ENCODE measurements at places on chromosomes 4 and X.

- DNase-seq: no peak
Observed at GRCh38 chr4:122379239-122379638, 428 bp downstream of the ADAD1 start.

DNA sequence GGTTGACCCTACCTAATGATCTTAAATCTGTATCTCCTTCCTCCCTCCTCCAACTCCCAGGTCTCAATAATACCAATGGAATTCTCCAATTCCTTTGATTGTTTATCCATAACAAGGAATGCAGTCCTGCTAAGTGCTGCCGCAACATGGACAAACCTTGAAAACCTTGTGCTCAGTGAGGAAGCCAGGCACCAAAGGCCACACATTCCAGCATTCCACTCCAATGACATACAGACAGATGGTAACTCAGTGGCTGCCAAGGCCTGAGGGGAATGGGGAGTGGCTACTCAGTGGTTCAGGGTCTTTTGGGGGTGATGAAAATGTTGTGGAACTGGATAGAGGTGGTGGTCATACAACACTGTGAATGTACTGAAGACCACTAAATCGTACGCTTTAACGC, 10.4 kb downstream of the HAUS7 start:
- no peak for DNase-seq

GRCh38 chr4:145557720-145558119, 61.5 kb upstream of the MMAA start:
- DNase-seq: no peak

GRCh38 chrX:131970347-131970746, 52.8 kb upstream of the STK26 start:
- DNase-seq: no peak

DNA sequence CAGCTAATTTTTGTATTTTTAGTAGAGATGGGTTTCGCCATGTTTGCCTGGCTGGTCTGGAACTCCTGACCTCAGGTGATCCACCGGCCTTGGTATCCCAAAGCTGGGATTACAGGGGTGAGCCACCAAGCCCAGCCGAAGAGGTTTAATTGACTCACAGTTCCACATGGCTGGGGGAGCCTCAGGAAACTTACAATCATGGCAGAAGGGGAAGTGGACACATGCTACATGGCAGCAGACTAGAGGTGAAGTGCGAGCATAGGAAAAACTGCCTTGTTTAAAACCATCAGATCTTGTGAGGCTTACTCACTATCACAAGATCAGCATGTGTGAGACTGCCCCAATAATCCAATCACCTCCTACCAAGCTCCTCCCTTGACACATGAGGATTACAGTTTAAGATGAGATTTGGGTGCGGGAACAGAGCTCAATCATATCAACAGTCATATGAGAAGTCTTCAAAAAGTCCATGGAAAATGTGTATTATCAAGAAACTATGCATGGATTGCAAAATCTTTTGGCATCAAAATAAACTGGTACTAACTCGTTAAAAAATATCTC, 25.8 kb upstream of the RPL39 start:
- DNase-seq: no peak

- no peak for DNase-seq
Observed at GRCh38 chrX:3501833-3502535, 155.5 kb upstream of the MXRA5 start.

GRCh38 chrX:68833448-68833805, 4.6 kb downstream of the EFNB1 start:
- no peak for DNase-seq

GRCh38 chr4:156705311-156705710, 266.3 kb downstream of the PDGFC start:
- DNase-seq: no peak

DNA sequence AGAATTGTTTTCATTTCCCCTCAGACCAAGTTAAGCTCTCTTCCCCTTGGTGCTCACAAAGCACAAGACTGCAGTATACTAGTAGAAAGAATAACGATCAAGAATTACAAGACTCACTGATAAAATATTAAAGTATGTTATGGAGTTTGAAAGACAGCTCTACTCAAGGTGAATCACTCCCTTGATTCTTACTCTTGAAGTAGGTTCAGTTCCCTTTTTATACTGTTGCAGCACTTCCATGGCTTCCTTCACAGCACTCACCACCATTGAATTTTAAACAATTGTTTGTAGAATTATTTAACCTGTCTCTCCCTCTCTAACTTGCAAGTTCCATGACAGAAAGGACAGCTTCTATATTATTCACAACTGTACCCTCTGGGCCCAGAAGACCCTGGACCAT, 42.2 kb downstream of the CASK start:
- no peak for DNase-seq

DNA sequence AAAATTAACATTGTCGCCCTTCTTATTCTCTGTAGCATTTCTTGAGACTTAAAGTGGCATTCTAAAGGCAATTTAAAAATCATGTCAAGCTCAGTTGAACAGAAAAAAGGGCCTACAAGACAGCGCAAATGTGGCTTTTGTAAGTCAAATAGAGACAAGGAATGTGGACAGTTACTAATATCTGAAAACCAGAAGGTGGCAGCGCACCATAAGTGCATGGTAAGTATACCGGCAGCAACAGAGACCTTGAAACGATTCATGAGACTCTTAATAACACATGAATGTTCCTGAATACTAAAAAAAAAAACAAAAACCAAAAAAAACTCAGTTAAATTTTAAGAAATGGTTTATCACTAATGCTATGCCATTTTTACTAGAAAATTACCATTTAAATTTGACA, 82.4 kb upstream of the HPRT1 start:
- no peak for DNase-seq

- DNase-seq: no peak
Observed at GRCh38 chr4:169256856-169257761, 13.6 kb downstream of the SH3RF1 start.

GRCh38 chr4:10659251-10659650, 25.3 kb downstream of the CLNK start:
- no peak for DNase-seq

- DNase-seq: no peak
Observed at GRCh38 chrX:38699696-38700095, 101.6 kb upstream of the MID1IP1 start.

- DNase-seq: no peak
Observed at GRCh38 chrX:148049441-148049840, 68.3 kb downstream of the FMR1NB start.

DNA sequence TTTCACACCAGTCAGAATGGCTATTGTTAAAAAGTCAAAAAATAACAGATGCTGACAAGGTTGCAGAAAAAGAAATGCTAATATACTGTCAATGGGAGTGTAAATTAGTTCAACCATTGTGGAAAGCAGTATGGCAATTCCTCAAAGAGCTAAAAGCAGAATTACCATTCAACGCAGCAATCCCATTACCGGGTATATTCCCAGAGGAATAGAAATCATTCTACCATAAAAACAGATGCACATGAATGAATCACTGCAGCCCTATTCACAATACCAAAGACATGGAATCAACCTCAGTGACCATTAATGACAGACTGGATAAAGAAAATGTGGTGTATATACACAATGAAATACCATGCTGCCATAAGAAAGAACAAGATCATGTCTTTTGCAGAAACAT, 243.0 kb downstream of the STPG2 start:
- DNase-seq: no peak

DNA sequence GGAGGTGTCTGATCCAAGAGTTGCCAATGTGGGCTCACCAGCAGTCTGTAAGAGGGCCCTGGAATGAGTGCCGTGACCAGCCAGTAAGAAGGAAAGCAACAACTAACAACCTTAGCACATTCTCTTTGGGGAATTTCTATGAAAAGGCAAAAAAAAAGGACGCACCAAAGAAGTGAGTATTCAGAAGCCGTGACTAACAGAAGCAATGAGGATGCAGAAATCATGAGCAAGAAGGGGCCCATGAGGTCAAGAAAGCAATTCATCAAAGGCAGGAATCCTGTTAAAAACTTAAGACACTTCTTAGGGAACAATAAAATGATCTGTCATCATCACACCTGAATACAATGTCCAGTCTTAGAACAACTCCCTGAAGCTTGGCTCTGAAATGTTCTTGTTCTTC, 260.5 kb downstream of the RAPGEF2 start:
- DNase-seq: no peak

- DNase-seq: no peak
Observed at GRCh38 chr4:26300314-26301307, 20.2 kb upstream of the RBPJ start.

DNA sequence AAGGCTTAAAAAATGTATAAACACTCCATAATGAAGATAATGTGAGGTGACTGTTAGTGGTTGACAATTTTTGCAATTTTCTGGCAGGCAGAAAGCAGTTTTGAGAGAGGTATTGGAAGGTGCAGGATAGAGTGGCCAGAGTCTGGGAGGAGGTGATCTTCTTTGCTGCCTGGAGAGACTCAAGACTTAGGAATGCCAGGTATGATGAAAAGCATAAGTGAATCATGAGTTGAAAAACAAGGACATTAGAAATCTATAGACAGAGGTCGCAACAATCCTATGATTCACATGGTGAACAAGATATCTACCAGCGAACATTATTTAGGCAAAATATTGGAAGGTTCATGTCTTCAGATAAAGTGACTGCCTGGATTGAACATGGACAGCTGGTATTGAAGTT, 118.5 kb downstream of the CFAP299 start:
- DNase-seq: no peak

GRCh38 chrX:132795181-132795580, 163.2 kb downstream of the HS6ST2 start:
- no peak for DNase-seq

DNA sequence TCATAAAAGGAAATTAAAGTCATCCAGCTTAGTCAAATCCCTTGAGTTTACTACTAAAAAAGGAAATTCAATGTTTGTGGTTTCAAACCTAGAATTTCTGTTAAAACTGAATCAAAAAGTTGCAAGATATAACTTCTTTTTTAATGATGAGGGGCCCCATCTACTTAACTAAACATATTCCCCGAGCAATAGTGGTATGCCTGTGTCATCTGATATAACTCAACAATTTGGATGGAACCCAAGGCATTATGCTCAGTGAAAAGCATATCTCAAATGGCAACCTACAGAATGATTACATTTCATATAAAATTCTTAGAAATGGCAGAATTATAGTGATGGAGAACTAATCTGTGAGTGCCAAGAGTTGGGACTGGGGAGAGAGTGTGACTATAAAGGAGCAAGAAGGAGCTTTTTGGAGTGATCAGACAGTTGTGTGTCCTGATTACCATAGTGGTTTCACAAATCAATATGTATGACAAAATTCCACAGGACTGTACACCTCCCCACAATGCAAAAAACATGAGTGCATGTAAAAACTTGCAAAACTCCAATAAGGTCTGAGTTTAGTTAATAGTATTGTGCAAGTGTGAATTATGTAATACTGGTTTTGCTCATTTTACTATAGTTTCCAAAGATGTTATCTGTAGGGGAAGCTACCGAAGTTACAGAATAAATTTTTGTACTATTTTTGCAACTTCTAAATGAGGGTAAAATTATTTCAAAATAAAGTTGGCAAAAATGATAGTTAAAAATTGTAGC, 323.2 kb downstream of the ARHGAP24 start:
- DNase-seq: no peak

GRCh38 chr4:87122252-87122651, 98.2 kb downstream of the KLHL8 start:
- no peak for DNase-seq

GRCh38 chrX:20665481-20665880, 398.8 kb upstream of the RPS6KA3 start:
- no peak for DNase-seq

- no peak for DNase-seq
Observed at GRCh38 chrX:97524997-97525396, 641.3 kb downstream of the RPA4 start.

DNA sequence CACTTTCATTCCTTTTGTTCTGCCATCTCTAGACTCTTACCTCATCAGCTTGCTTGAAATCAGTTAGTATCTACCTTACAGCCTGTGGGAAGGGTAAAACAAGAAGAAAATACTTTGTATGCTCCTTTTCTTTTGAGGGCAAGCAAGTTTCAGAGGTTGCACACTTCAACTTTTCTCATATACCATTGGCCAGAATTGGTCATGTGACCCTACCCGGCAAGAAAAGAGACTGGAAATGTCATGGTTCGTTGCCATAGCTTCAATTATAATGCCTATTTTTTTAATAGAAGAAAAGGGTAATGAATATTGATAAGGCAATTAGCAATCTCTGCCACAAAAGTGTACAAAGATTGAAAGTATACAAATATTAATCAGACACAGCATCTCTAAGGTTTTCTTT, 346.7 kb upstream of the TACR3 start:
- DNase-seq: no peak

DNA sequence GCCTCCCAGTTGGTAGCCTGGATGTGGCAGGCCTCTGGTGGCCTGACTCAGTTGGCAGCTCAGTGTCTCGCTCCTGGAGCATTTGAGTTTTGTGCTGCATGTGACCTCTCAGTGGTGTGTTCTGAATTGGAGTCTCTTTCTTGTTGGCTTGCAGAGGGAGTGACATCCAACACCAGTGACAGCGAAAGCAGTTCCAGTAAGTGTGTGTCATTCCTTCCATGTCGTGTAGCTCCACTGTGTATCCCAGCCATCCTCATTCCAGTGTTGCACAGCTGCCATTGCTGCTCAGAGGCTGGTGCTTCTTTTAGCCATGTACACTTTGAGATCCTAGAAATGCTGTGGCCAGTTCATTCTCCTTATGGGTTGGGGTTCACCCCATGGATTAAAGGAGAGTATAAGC, 52.4 kb downstream of the DLG3 start:
- DNase-seq: no peak

DNA sequence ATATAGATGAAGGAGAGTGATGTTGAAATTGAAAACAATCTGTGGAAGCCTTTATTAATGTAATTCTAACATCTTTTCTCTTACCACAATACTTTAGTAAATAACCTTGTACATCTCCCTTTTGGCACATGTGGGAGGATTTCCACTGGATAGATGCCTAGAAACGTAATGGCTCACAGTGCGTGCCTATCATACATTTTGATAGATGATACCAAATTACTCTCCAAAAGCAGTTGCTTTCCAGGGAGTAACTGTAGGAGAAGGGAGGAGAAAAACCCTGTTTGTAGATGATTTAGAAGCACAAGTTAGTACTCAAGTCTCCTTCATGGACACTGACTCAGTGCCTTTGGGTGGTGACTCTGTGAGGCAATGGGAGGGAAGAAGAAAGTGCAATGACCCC, 476.3 kb downstream of the CCSER1 start:
- no peak for DNase-seq

DNA sequence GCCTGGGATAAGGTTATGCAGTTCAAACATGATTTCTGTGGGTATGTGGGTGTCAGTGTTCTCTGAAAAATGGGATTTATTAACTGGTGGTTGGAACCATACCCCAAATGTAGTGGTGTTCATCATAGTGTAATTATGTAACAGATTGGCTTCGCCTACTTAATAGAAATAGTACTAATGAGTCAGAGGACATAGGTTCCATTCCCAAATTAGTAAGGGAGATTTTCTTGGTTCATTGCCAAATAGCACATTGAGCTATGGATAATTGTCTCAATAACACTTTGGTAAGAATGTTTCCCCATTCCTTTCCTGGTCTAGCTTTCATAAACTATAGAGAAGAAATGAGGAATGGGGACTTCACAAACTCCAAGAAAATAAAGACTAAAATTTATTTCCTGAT, 20.5 kb upstream of the CYBB start:
- no peak for DNase-seq

Measured in stimulated activated CD8-positive, alpha-beta memory T cell treated with anti-CD3 and anti-CD28 coated beads, Interleukin-4, amount 100 ng/mL, for 1 hour (primary cell).